Activated naive CD4-positive, alpha-beta T cell treated with Interleukin-2 at 50 U/mL for 16 hours (primary cell): ENCODE measurements at places on chromosomes 12 and 14.

DNA sequence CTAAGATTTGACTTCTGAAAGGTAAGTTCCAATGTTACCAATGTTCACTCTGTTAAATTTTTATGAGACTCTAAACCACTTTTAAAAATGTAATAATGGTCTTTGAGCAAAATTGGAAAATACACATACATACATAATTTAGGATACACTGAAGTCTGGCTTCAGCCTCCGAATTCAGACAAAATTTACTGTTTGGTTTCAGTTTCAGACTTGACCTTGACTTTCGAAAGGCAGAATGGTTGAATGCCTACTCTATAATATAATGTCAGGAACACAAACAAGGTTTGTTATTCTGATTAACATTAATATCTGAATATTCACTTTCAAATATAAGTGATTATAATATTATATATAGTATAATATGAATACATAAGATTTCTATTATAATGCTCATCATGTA lies 74.1 kb upstream of the KRAS start:
- DNase-seq, result no peak

DNA sequence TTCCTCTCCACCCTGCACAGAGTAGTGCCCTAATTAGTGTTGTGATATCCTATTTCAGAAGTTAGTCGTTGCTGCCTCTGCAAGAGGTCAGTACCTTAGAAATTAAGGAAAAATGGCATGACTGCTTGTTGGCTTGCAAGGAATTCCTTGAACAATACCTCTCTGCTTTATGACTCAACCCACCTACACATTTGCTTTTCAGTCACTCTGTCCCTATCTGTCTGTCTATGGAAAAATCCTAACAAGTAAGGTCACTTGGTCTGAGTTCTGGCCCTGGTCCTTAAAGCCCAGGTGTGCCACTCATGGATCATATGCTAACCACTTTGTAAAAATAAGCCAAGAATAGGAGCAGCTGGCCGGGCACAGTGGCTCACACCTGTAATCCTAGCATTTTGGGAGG lies 116.4 kb upstream of the ATF1 start:
- no peak for DNase-seq

DNA sequence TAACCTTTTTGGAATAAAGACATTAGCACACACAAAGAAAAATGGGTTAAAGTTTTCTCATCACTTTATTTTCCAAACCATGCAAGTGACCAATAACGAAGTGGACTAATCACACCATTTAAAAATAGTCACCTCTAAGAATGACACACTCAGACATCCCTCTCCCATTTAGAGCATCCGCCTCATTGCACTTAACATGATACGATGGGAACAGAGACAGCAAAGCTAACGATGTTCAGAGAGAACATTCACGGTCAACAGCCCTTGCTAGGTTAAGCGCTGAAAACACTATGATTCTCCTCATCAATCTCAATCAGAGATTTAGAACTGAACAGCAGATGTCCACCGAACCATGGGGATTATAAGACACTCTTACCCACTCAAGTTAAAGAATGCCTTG lies 35.8 kb downstream of the NIN start:
- no peak for DNase-seq

GRCh38 chr14:95303552-95303951 lies 16.2 kb downstream of the CLMN start:
- no peak for DNase-seq

GRCh38 chr12:85076688-85077430 lies 40.7 kb downstream of the LRRIQ1 start:
- no peak for DNase-seq

DNA sequence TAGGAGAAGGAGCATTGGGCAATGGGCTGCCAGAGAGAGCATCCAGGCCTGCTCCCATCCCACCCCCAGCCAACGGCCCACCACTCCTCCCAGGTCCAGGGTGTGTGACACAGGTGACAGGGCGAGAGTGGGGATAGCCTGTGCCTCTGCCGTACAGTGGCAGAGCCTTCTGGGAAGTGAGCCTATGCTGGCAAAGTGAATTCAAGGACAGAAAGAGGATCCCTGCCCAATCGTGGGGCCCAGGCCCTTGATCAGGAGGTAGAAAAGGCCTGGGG lies 553 bp upstream of the KRT79 start:
- no peak for DNase-seq

DNA sequence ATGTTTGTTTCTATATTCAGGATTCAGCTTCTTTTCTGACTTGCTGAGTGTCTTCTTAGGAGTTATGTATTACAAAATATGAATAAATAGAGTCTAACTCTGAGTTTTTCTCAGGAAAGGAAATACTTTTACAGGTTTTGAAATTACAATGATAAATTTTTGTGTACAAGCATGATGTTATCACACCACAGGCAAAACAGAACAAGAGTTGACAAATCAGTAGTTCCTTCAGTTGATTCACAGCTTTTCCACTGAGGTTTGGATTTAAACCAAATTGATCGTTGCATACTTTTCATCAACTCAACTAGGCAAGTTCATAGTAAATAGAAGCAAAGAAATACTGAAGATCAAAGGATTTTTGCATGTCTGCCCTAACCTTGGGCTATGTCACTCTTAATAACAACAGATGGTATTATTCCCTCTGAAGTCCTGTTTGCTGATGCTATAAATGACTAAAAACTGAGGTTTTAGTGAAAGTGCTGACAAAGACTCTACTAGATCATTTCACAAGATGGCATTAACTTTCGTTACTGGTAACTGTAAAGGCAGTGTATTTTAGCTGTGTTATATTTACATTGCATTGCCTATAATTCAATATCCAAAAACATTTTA lies 520.2 kb downstream of the FLRT2 start:
- no peak for DNase-seq

DNA sequence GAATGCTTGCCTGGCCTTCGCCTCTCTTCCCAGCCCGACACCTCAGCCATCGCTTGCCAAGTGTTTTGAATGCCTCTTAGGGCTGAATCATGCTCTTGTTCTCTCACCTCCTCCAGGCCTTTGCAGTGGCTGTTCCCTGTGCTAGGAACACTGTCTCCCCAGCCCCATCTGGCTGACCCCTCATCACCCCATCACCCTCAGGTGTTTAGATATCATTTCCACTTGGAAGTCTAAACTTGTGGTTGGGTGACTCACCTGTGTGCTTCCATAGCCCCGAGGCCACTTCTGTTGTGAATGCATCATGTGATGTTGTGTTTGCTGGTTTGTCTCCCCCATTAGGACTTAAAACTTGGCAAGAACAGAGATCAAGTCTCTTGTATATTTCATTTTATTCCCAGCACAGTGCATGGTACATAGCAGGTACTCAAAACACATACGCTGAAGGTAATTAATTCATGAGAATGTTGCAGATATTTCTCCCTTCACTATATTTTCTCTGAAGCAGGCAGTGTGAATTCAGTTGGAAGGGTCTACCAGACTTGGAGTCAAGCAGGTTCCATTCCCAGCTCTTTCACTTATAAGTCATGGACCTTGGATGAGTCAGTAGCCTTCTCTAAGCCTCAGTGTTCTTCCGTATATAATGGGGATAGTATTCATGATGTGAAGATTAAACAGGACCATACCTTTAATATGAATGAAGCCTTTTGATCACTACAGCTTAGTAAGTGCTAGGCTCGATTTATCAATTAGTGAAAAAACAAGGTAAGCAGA lies 67.8 kb downstream of the HRK start:
- DNase-seq, result no peak
